ENCODE measurements at places on chromosomes 2 and 18. TPM values are rescaled to one million over a fixed set of nuclear protein-coding genes. Genes with fewer than 3 reads are reported as not detected.

The OTX1 gene
- total RNA-seq, result not detected

The SERPINB13 gene
- not detected for total RNA-seq

DNA sequence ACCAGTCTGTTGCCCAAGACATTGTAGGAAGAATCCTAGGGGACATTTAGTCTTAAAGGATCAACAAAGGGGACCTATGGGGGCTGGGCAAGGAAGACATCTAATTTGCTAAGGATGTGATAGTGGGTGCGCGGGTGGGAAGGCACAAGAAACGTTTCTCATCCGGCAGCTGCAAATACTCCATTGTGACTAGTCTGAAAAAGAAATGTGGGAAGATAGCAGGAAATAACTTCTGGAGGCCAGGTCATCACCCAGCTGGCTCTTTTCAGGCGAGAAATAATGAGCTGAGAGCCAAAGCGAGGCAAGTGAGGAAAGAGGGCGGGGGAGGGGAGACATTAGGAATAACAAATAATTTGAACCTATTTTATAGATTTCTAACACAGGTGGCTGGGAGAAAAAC lies 70.3 kb upstream of the NCK2 start:
- no peak overlapping the region for H3K27ac ChIP-seq
- H3K27me3 ChIP-seq, result peaks cover 6% of the 10 kb centered on the region
- H3K4me3 ChIP-seq, result no peak overlapping the region
- DNase-seq, result no peak
- no peaks in the 10 kb centered on the region for H3K36me3 ChIP-seq

DNA sequence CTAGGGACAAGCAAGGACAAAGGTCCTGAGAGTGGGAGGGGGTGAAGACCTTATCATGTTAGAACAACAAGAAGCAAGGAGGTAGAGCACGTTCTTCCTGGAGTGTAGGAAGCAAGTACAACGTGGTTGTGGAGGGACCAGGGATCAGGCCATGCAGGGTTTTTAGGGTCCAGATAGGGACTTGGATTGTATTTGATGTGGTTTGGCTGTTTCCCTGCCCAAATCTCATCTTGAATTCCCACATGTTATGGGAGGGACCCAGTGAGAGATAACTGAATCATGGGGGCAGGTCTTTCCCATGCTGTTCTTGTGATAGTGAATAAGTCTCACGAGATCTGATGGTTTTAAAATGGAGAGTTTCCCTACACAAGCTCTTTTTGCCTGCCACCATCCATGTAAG lies 53.2 kb downstream of the ICA1L start:
- peaks cover 14% of the 10 kb centered on the region for H3K4me1 ChIP-seq
- H3K27me3 ChIP-seq, result no peaks in the 10 kb centered on the region
- H3K4me3 ChIP-seq, result no peak overlapping the region
- DNase-seq, result no peak
- H3K27ac ChIP-seq, result no peak overlapping the region

- H3K36me3 ChIP-seq, result no peaks in the 10 kb centered on the region
- peaks cover 9% of the 10 kb centered on the region for H3K27me3 ChIP-seq
- no peak for DNase-seq
- no peak overlapping the region for H3K4me3 ChIP-seq
Measured at GRCh38 chr2:120365236-120365793, 19.4 kb downstream of the INHBB start.

DNA sequence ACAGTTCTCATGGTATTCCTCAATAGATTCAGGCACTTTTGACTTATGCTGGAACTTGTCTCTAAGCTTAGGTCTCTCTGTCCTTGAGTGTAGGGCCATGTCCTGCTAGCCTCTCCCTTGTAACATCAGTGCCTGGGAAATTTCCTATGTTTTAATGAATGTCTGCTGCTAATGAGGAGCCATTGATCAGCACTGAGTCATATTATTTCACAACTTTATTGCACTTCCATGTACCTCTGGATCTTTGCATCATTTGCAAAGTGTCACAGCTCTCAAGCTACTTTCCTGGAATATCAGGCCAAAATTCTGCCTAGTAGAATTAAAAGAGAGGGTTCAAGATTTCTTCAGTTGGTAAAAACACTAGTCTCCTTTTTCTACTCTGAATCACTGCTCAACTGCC lies 102.5 kb downstream of the GAREM1 start:
- H3K4me3 ChIP-seq, result no peak overlapping the region
- peaks cover 2% of the 10 kb centered on the region for H3K27me3 ChIP-seq
- H3K4me1 ChIP-seq, result no peaks in the 10 kb centered on the region
- no peaks in the 10 kb centered on the region for H3K36me3 ChIP-seq
- no peak overlapping the region for H3K27ac ChIP-seq

DNA sequence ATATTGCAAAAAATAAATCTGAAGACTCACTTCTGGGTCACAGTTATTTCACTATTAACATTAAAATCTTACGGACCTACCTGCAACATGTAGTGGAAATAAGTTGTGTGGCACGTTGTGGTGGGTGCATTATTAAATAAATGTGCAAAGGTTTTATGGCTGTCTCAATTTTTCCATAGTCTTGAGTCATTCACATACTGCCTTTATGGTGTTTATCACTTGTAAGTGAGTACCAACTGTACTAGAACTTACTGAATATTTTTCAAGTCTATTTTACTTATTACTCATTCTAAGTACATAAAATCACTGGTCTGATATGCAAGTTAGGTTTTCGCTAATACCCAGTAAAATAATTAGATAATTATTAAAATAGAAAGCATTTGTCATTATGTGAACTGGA lies 47.6 kb upstream of the SLC30A6 start:
- H3K27me3 ChIP-seq, result no peaks in the 10 kb centered on the region
- H3K4me1 ChIP-seq, result no peaks in the 10 kb centered on the region
- H3K27ac ChIP-seq, result no peak overlapping the region
- H3K36me3 ChIP-seq, result peaks cover 44% of the 10 kb centered on the region
- no peak for DNase-seq

DNA sequence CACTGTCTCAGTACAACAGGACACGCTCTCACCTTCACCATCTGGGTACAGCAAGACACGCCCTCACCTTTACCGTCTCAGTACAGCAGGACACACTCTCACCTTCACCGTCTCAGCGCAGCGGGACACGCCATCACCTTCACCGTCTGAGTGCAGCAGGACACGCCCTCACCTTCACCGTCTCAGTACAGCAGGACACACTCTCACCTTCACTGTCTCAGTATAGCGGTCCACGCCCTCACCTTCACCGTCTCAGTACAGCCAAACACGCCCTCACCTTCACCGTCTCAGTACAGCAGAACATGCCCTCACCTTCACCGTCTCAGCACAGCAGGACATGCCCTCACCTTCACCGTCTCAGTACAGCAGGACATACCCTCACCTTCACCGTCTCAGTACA lies 109.9 kb upstream of the CTDP1 start:
- no peak for DNase-seq
- H3K36me3 ChIP-seq, result peaks cover 2% of the 10 kb centered on the region
- H3K27me3 ChIP-seq, result no peaks in the 10 kb centered on the region
- no peak overlapping the region for H3K4me3 ChIP-seq
- H3K4me1 ChIP-seq, result peaks cover 1% of the 10 kb centered on the region

DNA sequence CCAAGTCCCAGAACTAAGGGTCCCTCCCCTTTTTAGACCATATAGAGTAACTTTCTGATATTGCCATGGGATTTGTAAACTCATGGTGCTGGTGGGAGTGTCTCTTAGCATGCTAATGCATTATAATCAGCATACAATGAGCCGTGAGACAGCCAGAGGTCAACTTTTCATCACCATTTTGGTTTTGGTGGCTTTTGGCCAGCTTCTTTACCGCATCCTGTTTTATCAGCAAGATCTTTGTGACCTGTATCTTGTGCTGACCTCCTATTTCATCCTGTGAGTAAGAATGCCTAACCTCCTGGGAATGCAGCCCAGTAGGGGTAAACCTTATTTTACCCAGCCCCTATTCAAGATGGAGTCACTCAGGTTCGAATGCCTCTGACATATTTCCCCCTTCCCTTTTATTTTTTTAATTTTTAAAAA lies 148.2 kb downstream of the PHLPP1 start:
- no peak for DNase-seq
- H3K27ac ChIP-seq, result no peak overlapping the region
- no peak overlapping the region for H3K4me3 ChIP-seq
- H3K4me1 ChIP-seq, result no peaks in the 10 kb centered on the region
- no peaks in the 10 kb centered on the region for H3K27me3 ChIP-seq
- peaks cover 4% of the 10 kb centered on the region for H3K36me3 ChIP-seq
